ENCODE measurements at places on chromosomes 7 and 10.

GRCh38 chr7:15709978-15710377 is 23.5 kb upstream of the MEOX2 start:
- DNase-seq = no peak

DNA sequence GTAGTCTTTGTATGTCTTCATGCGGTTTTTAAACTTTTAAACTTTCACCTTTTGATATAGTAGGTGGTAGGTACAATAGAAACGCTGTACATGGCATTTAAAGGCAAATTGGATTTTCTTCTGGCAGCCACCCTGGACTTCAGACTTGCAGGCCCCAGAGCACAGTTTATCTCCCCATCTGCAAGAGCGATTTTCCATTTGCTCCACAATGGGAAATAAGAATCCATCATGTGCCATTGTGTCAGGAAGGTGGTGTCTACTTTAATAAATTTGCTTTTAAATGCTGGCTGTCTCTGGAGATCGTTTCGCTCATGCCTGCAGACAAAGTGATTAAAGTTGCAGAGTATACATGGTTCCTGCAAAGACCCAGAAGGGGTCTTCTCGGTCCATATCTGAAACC is 38.9 kb downstream of the UNC5B start:
- DNase-seq = no peak

DNA sequence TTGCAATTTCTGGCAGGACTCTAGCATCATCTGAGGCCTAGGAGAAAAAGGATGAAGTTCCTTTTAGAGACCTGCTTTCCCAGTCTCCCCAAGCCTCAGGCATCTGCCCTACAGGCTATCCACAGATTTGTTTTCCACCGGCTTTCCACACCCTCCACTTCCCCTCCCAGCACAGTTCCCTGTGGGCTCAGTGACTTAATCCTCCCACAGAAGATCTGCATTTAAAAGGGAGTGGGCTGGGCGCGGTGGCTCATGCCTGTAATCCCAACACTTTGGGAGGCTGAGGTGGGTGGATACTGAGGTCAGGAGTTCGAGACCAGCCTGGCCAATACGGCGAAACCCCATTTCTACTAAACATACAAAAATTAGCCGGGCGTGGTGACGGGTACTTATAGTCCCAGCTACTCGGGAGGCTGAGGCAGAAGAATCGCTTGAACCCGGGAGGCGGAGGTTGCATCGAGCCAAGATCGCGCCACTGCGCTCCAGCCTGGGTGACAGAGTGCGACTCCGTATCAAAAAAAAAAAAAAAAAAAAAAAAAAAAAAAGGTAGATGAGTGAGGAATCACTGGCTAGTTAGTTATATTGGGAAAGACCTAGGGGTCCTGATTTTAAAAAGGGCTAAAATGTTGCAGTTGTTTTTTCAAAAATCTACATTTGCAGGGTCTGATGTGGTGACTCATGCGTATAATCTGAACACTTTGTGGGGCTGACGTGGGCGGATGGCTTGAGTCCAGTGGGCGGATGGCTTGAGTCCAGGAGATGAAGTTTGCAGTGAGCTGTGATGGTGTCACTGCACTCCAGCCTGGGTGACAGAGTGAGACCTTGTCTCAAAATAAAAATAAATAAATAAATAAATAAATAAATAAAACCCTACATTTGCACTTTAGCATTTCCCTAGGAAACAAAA is 119.5 kb downstream of the BAMBI start:
- peak; percentile 49 for DNase-seq

- DNase-seq = no peak
These were observed 195.4 kb upstream of the GHITM start for GRCh38 chr10:83943920-83944319.

GRCh38 chr7:16758631-16759611 is 5.4 kb downstream of the TSPAN13 start:
- DNase-seq = no peak

DNA sequence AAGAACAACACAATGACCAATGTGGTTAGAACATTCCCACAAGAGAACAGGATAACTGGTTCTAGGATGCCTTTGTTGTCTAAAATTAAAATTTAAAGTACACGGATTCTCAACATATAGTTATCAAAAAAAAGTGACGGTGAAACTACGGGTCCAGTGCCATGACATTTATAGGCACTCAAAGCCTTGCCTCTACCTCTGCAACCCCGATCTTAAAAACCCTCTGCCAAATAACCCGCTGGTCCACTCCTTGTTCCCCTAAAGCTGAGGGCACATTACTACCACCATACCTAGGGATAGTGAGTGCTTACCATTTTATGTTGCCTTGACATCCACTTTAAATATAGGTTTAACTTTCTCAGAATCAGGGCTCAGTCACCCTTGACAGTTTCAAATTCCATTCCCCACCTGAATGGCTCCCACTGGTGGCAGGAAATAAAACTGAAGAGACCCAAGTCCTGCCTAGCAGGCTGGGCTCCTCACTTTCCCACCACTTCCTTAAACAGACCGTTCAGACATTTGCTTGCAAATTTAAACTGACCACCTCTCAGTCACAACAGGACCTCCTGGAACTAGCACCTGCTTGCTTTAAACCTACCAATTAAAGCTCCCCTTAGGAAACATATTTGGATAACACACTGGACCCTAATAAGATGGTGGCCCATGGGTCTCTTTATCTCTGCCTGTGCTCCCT is 169.9 kb upstream of the ASAH2 start:
- peak; percentile 49 for DNase-seq

GRCh38 chr7:50801907-50802306 is 19.2 kb upstream of the GRB10 start:
- no peak for DNase-seq

DNA sequence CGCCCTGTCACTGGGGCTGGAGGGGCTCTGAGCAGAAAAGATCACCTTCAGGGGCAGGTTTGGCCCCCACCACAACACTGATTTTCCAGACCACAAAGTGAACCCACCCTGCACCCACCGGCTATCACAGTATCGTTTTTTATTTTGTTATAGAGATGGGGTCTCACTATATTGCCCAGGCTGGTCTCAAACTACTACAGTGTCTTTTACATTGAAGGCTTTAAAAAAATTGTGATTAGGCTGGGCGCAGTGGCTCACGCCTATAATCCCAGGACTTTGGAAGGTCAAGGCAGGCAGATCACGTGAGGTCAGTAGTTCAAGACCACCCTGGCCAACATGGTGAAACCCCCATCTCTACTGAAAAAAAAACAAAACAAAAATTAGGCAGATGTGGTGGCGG is 125.1 kb downstream of the COL26A1 start:
- DNase-seq = no peak

DNA sequence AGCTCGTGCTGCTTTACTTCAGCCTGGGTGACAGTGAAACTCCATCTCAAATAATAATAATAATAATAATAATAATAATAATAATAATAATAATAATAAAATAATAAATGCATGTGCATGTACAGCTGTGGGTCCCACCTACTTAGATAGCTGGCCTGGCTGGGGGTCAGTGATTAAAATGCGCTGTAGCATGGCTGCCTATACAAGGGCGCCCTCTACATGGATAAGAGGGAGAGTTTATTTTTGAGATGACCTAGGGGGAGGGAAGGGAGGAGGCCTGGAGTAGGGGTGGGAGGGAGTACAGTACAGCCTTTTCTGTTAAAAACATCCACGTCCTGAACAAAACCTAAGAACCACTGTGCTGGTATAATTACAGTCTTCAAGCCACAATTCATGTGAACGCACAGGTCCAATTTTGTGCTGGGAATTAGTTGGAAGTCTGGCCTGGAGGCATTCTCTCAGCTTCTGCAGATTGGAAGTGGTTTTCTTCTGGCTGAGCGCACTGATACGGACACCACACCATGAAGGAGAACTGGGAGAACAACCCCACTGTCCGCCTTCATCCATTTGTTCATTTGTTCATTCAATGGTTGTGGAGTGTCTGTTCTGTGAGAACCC is 146.5 kb downstream of the TMEM178B start:
- DNase-seq = no peak

GRCh38 chr7:121796936-121797656 is 75.9 kb upstream of the PTPRZ1 start:
- DNase-seq = no peak

GRCh38 chr7:74672343-74672915 is 14.9 kb downstream of the GTF2I start:
- DNase-seq = no peak

- peak; percentile 55 for DNase-seq
These were observed 29.5 kb upstream of the BMS1 start for GRCh38 chr10:42753126-42753506.

DNA sequence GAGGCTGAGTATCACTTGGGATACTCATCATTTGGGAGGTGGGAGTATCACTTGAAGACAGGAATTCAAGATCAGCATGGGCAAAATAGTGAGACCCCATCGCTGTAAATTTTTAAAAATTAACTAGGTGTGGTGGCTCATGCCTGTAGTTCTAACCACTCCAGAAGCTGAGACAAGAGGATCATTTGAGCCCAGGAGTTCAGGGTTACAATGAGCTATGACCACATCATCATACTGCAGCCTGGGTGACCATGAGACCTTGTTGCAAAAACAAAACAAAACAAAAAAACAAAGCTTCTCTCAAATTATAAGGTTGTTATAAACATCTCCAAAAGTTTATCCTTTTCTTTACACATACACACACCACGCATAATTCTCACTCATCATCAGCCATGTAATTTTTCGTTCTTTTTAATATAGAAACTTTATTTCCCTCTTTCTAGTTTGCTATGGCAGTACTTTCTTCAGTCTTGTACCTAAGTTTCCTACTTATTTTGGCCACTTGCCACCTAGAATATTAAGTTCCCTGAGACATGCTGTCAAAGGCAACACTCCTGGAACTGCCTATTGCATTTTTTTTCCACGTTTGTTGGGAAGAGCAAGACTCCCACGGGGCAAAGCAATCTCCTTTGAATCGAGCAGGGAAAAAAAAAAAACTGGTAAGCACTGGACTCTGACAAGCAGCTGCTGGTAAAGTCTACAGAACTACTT is 37.1 kb downstream of the SKIDA1 start:
- peak; percentile 57 for DNase-seq

DNA sequence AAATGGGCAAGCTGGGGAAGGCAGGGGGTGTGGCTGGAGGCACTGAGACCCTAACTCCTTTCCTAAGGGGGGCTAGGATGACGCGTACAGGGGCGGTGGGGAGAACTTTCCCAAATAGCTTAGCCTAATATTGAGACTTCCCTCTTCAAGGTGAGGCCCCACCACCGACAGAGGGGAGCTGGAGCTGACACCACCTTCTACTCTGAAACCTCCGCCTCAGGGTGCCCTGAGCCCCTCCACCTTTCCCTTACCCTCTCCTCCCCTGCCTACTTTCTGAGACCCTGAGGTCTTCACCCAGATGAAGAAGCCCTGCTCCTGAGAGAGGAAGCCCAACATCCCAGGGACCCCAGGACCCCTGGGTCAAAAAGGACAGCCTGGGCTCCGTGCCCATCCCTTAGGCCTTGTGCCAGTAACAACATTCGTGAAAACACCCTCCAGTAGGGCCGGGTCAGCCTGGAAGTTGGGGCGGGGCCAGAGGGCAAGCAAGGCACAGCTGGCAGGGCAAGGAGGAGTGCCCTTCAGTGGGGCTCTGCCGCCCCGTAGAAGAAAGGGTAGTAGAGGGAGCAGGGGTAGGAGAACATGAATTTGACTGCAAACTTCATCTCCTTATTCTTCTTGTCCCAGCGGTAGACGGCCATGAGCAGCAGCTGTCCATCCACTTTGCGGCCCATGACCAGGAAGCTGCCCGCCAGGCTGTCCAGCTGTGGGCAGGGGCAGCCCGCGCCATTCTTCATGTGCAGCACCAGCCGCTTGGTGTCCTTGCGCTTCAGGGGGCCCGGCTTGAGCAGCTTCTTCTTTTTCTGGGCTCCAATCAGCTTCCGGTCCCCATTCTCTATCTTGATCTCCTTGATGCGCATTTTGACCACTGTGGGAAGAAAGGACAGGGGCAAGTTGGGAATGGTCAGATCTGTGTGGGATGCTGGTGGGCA is 4.5 kb downstream of the SFRP5 start:
- no peak for DNase-seq

GRCh38 chr7:114051871-114052331 is 133.1 kb upstream of the PPP1R3A start:
- no peak for DNase-seq

GRCh38 chr7:95157381-95157780 is 167.0 kb downstream of the PON1 start:
- no peak for DNase-seq

- DNase-seq = no peak
These were observed 59.9 kb upstream of the DNAJB12 start for GRCh38 chr10:72414642-72415041.

- DNase-seq = no peak
These were observed 404.6 kb downstream of the PHTF2 start for GRCh38 chr7:78203042-78203720.

GRCh38 chr10:110174816-110175215 is 32.6 kb upstream of the MXI1 start:
- DNase-seq = no peak

DNA sequence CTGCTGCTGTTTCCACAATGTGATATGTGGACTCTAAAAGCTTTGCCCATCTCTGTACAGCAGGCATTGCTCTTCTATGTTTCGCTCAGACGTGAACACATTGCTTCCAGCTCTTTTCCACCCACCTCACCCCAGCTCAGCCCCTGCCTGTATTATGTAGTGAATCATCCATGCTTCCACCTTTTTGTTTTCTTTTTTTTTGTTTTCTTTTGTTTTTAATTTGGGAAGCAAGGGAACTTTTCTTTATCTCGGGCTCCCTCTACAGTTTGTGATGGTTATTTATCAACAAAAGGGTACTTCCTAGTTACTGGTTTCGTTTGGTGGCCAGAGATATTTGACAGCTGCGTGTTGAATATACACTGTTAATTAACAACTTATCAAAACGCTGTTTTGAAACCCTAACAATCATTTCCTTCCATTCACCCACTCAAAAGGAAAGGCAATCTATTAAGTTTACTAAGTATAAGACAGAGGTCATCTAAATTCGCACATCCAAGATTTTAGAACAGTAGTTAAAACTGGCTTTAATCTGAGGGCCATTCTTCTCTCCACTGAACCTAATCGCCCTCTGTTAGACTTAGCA is 127.9 kb upstream of the STK17A start:
- DNase-seq = peak; percentile 58

GRCh38 chr7:135185471-135186260 is 15.2 kb upstream of the CYREN start:
- no peak for DNase-seq
